ENCODE measurements at places on chromosomes 5 and 9.

DNA sequence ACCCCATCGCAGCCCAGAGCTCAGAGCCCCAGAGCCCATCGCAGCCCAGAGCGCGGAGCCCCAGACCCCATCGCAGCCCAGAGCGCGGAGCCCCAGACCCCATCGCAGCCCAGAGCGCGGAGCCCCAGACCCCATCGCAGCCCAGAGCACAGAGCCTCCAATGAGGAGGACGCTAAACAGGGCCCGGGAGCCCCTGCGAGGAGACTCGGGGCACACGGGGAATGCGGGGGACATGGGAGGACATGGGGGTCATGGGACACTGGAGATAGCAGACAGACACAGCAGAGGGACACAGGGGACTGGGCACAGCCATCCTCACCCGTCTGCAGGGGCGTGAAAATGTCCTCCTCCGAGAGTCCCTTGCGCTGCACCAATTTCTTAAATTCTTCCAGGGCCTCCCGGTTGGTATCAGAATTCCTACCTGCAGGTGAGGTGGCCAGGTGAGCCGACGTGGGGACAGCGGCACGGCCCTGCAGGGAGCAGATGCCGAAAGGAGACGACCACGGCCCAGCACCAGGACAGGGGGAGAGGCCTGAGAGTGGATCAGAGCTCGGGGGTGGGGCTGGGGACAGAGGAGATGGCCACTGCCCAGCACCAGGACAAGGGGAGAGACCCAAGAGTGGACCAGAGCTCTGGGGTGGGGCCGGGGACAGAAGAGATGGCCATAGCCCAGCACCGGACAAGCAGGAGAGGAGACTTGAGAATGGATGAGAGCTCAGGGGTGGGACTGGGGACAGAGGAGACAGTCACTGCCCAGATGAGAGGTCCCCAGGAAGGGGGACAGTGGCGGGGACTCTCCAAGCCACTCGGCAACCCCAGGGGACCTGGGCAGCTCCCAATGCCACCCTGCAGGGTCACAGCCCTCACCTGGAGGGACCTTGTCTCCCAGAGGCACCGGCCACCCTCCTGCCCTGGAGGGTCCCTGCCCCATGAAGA is 2.8 kb downstream of the OBP2B start:
- no peak for DNase-seq

GRCh38 chr5:38070304-38070950 is 187.9 kb upstream of the EGFLAM start:
- DNase-seq, result no peak

DNA sequence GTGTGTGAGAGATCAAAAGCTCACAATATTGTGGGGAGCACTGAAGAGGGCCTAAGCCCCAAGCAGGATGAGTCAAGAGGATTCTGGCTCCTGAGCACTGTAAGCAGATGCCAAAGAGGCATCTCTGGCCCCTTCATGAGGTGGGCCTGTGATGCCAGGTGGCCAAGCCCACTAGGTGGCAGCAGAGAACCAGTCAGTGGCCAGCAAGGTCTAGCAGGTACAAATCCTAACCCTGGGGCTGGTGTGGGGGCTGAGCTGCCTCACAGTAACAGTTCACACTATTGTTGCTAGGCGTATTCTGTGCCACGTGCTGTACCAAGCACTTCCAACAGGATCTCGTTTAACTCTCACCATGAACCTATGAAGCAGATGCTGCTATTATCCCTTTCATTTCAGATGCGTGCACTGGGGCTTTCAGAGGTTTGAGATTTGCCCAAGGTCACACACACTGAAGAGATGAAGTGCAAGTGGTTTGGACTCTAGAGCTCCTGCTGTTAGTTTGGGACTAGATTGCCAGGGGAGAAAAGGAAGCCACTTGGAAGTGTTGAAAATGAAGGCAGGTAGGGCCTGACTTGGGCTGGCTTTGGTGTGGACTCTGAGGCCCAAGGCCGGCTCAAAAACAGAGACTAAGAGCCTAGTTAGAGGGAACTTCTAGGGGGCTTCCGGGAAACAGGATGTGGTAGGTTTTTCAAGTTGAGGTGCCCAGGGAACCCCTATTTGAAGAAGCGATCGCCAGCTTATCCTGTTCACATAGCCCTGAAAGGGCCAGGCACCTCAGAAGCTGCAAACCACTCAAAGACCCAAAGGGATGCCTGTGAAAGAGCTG is 4.4 kb upstream of the MLANA start:
- DNase-seq, result peak; percentile 71

GRCh38 chr9:97487107-97487506 is 14.4 kb upstream of the TMOD1 start:
- peak; percentile 74 for DNase-seq

DNA sequence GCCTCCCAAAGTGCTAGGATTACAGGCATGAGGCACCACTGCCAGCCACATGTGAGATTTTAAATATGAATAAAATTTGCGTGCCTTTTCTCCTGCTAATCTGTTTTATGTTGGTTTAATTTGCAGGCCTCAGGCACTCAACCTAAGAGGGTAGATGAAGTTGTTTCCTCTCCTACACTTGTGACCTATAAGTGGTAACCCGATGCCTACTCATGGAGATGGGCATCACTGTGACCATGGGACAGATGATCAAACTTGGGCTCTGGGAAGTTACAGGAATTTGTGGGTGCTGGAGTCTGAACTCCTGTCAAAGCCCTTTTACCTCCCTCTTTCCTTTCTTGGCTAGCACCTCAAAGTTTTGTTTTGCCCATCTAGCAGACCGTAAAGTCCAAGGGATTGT is 1.1 kb downstream of the SLC28A3 start:
- no peak for DNase-seq

- peak; percentile 30 for DNase-seq
Observed at GRCh38 chr9:113558632-113559502, 95.3 kb downstream of the RGS3 start.

GRCh38 chr5:128053291-128053954 is 30.1 kb upstream of the SLC12A2 start:
- no peak for DNase-seq

- DNase-seq, result no peak
Observed at GRCh38 chr9:92393686-92394085, 10.7 kb downstream of the OGN start.

DNA sequence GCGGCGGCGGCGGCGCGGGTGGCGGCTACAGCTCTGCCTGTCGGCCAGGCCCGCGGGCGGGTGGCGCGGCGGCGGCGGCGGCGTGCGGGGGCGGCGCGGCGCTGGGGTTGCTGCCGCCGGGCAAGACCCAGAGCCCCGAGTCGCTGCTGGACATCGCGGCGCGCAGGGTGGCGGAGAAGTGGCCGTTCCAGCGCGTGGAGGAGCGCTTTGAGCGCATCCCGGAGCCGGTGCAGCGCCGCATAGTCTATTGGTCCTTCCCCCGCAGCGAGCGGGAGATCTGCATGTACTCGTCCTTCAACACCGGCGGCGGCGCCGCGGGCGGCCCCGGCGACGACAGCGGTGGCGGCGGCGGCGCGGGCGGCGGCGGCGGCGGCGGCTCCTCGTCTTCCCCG is 296 bp downstream of the ZSWIM6 start:
- peak; percentile 46 for DNase-seq

DNA sequence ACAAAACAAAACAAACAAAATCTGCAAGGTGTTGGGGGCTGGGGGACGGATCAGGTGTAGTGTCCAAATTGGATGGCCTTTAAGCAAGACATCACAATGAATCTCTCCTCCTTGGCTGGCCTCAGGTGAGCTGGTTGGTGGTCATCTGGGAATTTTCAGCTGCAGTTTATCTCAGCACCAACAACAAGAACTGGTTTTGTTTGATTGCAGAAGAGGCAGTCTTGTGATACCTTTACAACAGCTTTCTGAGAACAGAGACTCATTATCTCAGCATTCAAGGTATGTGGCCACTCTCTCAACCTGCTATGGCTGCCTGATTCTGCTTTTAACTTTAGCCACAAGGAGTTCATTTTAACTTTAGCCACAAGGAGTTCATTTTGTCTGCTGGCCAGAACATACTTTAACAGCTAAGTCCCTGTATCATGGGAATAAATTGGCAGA is 1543.4 kb downstream of the EFNA5 start:
- DNase-seq, result no peak

GRCh38 chr5:40678026-40678425 is 1.7 kb upstream of the PTGER4 start:
- peak; percentile 52 for DNase-seq

- no peak for DNase-seq
Observed at GRCh38 chr9:129768486-129768885, 15.6 kb upstream of the PTGES start.

DNA sequence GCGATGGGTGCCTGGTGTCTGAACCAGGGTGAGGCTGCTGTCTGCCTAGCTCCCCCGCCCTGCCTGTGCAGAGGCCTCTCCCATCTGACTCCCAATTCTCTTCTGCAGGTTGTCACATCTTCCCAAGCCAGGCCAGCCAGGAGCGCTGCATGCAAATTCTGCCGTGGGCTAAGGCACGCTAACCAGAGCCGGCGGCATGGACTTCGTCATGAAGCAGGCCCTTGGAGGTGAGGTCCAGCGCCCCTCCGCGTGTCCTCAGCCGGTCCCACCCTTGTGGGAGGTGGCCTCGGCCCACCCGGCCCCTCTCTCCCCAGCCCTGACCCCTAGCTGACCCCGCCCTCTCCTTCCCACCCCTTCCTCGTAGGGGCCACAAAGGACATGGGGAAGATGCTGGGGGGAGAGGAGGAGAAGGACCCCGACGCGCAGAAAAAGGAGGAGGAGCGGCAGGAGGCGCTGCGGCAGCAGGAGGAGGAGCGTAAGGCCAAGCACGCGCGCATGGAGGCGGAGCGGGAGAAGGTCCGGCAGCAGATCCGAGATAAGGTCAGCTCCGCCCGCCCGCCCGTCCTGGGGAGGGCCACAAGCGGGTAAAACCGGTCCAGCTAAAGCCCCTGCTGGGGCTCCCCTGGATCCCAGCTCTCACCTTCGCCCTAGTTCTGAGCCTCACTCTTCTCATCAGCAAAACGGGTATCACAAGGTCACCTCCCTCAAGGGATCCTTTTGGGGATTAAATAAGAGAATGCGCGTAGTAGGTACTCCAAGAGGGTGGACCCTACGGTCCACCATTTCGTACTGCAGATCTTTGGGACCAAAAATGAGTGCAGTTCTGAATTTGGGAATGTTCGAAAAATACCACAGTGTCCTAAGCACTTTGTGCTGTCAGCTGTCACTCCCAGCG is 7.4 kb downstream of the CPLX2 start:
- DNase-seq, result no peak

- DNase-seq, result peak; percentile 35
Observed at GRCh38 chr5:124663101-124663506, 83.3 kb downstream of the ZNF608 start.

DNA sequence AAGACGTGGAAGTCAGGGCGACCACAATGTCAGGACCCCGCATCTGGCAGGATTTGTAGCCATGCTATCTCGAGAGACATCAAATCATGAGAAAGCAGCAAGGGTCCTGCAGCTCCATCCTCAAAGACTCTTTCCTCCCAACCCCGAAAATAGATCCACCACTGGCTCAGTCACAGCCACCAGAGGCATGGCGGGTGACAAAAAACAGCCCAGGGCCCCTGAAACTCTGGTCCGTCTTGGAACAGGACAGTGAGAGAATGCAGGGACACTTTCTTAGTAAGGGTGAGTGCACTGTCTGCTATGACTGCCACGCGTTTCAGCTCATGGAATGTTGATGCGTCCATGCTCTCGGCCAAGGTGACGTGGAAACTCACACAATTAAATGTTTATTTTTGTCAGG is 220.9 kb downstream of the IRX2 start:
- DNase-seq, result no peak

DNA sequence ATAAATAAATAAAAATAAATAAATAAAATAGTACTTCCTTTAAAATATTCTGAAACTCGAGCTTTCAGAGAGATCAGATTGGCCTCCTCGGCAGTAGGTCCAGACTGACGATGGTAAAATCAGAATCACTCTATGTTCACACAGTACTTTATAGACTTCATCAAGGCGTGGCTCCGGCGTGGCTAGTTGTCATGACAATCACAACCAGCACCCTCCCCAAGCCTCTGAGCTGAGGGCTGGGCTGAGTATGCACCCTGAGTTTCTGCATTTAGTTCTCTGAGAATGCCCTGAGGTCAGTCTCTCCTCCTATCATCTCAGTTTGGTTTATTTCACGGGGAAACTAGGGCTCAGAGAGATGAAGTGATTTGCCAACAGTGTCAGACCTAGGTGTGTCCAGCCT is 43.3 kb upstream of the BARHL1 start:
- no peak for DNase-seq
